PC-3 (cell line): ENCODE measurements at places on chromosomes 11 and 22.

- DNase-seq = no peak
These were observed 420.9 kb downstream of the METTL15 start for GRCh38 chr11:28529046-28529445.

- no peak for DNase-seq
These were observed 9.2 kb upstream of the PARVG start for GRCh38 chr22:44171561-44171960.

DNA sequence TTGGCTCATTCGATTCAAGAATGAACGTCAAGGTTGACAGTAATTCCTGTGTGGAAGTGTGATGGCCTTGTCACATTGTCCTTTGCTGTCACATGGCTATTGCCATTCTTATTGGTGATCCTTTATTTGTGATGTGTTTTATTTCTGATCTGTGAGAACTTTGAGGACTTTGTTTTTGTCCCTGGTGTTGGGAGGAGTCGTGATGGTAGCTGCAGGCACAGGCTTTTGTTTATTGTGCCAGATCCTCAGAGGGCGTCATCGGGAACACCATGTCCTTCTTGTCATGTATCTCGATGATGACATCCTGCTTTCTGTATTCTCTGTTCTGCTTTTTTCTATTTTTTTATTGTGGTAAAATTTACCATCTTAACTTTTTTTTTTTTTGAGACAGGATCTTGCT is 5.6 kb downstream of the PICK1 start:
- no peak for DNase-seq

DNA sequence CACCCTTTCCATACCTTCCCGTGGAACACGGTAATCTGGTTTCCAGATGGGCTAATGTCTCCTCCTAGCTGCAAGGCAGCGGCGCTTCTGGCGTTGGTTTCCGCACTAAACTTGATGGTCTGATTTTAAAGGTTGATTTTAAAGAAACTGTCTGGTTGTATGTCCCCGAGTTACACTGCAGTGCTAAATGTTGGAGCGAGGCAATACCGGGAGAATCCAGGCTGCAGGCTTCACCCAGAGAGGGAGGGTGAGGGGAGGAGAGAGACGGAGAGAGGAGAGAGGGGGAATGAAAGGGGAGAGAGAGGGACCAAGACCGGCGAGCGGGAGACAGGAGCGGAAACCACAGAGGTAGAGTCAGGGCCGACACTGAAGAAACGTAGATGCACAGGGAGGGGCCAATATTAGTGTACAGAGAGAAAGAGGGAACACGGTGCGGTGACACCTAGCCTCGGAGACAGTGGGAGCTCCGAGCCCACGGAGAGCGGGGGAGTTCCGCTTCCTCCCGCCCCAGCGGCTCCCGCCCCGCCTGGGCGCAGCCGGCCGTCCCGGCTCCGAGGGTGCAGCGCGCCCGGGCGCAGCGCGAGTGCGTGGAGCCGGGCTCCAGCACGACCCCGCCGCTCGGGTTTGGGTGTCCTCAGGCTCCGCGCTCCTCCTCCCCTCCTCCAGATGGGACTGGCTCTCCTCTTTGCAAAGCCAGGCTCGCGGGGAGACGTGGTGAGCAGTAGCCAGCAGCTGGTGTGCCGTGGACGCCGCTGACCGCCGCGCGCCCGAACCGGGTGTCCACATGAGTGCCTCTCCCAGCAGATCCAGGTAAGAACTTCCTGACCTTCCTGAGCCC is 71.9 kb upstream of the GRAMD1B start:
- peak; percentile 38 for DNase-seq

GRCh38 chr11:56911312-56911711 is 77.4 kb upstream of the OR5AK2 start:
- peak; percentile 58 for DNase-seq

GRCh38 chr22:49192180-49192856 is 635.4 kb downstream of the BRD1 start:
- DNase-seq = no peak

- DNase-seq = no peak
These were observed 8.6 kb upstream of the TMPRSS6 start for GRCh38 chr22:37118083-37118482.

GRCh38 chr11:88064097-88064705 is 111.0 kb downstream of the RAB38 start:
- no peak for DNase-seq

GRCh38 chr11:78504708-78505107 is 70.0 kb downstream of the NARS2 start:
- DNase-seq = no peak

DNA sequence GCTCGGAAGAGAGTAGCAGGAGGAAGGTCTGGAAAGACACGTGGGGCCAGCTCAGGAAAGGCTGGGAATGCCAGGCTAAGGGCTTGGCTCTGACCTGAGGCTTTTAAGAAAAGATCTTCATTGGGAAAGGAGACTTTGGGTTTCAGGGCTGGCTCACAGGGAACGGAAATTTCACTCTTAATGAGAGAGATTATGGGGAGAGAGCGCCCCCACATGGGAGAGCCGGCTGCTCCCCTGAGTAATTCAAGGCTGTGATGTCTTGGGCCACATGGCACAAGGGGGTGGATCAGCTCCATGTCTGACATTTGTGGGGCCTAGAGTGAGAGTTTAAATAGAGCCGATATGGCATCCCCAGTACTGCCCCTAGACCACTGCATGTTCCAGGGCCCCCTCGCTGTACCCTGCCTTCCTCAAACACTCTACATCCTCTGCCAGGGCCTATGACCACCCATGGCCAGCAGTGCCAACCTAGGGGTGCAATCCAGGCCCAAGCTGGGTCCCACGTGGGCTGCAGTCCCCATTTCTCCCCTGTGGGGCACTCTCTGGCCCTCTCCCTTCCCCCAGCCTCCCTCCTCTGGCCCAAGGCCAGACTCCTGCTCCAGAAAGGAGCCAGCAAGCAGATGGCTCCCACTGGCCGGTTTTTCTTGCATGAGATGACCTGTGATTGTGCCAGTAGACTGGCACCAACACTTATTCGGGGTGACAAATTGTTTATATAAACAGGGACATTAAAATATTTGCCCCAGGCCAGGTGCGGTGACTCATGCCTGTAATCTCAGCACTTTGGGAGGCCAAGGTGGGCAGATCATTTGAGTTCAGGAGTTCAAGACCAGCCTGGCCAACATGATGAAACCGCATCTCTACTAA is 75.2 kb downstream of the ISX start:
- peak; percentile 18 for DNase-seq

GRCh38 chr22:33270596-33270995 is 212.4 kb upstream of the SYN3 start:
- DNase-seq = no peak

DNA sequence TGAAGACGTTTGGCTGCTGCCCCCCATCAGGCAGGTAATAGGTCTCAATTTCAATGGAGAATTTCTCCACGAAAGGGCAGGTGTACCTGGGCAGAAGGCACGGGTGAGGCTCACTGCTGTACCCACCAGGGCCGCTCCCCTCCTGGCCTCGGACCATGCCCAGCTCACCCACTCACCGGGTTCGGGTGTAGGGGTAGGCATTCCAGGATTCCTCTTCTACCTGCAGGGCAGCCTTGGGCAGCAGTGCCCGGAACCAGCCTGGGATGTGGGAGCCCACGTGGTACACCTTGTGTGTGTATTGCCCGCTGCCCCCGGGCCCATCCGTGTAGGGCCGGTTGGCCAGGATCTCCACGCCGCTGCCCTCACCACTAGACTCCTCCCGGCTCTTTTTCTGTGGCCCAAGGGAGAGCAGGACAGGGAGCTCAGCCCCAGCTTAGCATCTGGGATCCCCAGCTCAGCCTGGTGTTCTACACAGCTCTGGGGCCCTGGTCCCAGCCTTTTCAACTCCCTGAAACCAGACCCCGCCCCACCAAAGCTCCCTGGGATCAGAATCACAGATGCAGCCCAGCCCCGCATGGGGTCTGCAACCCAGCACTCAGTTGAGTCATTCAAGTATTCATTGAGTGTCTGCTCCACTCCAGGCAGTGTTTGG is 2.7 kb downstream of the PITPNM1 start:
- DNase-seq = no peak

DNA sequence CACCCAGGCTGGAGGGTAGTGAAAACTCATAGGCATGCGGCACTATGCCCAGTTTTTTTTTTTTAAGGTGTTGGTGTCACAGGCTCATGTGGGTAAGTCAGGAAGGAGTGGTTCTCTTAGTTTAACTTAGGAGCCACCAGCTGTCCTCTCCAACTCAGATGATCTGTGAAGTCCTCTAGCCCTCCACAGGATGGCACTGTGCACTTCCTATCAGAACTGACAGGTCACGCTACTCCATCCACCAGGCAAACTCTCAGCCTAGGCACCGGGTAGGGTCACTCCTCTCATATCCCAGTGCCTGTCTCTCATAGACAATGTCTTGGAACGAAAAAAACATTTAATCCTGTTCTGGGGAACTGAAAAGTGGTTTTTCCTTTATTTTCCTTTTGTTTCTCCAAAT is 16.5 kb downstream of the NAP1L4 start:
- DNase-seq = peak; percentile 44

DNA sequence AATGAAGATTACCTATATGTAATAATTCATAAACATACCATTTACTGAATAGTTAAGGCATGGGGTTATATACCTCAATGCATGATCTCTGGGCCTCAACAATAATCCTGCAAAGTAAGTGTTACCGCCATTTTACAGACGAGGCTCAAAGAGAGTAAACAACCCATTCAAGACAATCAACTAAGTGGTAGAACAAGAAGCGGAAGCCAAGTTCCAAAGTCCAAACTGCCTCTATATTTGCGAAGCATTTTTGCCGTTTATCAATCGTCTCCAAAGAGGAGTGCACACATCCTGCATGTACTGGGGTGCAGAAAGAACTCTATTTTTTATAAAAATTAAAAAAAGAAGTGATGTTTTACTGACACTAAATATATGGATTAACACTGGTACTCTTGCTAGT is 27.5 kb upstream of the P4HA3 start:
- DNase-seq = no peak

DNA sequence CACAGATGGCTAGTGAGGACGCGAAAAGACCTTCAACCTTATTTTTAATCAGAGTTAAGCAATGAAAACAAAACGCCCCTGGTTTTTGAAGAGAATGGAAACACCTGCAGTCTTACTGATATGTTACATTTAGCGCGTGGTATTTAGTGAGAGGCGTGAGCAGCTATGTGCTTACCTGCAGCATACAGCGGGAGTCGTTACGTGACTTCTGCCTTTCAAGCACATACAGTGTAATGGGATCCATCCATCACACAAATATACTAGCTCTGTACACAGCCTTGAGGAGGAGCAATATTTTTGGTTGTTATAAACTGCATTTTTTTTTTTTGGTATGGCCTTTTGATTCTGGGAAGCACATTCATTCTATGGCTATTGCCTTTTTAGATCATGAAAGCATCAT is 5.5 kb downstream of the KRTAP5-2 start:
- DNase-seq = no peak

GRCh38 chr11:11968511-11969280 is 39.7 kb downstream of the DKK3 start:
- DNase-seq = no peak
